ENCODE measurements at places on chromosomes 6 and 20. TPM values are rescaled to one million over a fixed set of nuclear protein-coding genes. Genes with fewer than 3 reads are reported as not detected.

GRCh38 chr20:56420940-56421688 is 9.1 kb downstream of the CASS4 start:
- DNase-seq = no peak

GRCh38 chr6:2157441-2158127 is 87.8 kb downstream of the GMDS start:
- DNase-seq = no peak

GRCh38 chr6:52548353-52548713 is 28.5 kb downstream of the TRAM2 start:
- DNase-seq = no peak

The KHDC1 gene
- total RNA-seq = 1.4 TPM

The TMEM217 gene
- 0.40 TPM for total RNA-seq

DNA sequence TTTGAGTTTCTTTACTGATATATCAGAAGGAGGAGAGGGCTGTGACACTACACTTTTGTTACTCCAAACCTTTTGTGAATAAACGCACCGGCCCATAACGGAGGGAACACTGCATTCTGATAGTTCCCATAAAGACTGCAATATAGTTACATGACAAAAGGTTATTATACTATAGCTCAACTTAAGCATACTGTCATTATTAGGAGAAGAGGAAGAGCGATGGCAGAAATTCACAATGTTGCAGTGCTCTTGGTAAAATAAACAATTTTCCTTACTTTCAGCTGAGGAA is 2.3 kb upstream of the PDE10A start:
- no peak for DNase-seq
